ENCODE measurements at places on chromosomes 2 and 18.

- DNase-seq, result no peak
Measured at GRCh38 chr2:31675485-31675901, 94.8 kb upstream of the SRD5A2 start.

DNA sequence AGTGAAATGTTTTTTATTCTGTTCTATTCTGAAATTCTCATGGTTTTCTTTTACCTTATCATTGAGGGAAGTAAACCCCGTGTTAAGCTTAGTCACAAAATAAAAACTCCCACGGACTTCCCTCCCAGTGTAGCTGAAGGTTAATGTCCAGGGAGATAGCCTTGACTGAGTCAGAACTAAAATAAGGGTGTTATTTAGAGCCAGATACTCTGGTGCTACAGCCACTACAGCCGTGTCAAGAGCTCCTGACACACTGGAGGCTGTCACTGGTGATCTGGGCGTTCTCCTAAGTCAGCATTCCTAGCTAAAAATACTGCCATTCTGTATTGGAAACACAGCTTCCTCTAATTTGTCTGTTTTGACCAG lies 82.0 kb upstream of the RANBP2 start:
- DNase-seq, result peak; percentile 88

- DNase-seq, result no peak
Measured at GRCh38 chr2:36952748-36953197, 13.6 kb downstream of the STRN start.

- no peak for DNase-seq
Measured at GRCh38 chr18:886076-886475, 18.6 kb upstream of the ADCYAP1 start.

DNA sequence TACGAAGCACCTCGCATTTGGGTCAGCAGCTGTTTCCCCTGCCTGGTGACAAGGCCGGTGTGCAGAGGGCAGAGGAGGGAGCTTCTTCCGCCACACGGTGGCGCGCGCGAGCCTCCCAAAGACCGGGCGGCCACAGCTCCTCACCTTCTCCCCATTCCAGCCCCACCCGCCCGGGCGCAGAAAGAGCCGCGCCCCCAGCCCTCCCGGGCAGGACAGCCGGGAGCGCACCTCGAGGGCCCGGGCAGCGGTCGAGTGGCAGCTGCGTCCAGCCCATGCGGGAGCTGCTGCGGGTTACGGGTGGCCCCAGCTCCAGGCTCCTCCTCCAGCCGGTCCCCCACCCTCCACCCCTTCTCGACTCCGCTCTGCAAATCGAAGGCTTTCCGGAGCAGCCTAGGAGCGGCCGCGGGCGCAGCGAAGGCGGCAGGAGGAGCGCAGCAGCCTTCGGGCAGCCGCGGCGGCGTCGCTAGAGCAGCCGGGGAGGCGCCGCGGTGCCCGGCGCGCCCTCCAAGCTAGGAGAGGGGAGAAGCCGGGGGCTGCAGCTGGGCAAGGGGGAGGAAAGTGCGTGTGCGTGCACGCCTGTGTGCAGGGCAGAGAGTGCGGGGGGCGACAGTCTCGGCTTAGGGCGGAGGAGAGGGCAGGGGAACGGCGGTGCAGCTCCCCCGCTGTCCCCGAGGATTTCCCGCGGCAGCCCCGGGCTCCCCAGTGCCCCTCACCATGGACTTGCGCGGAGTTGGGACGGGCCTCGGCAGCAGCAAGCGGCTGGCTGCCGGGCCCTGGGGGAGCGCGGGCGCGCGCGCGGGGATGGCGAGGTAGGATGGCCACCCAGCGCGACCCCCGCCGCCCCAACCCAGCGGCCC lies at the start of gene CCDC85A:
CCDC85A (plus strand) TSS at position 348 of the 857 bp plus-strand sequence. CDS start 635 bp downstream, outside the sequence.
- peak; percentile 76 for DNase-seq

- DNase-seq, result no peak
Measured at GRCh38 chr2:240420206-240421104, 15.0 kb upstream of the GPC1 start.

- peak; percentile 91 for DNase-seq
Measured at GRCh38 chr18:57819671-57820460, 16.8 kb upstream of the ATP8B1 start.
